Activated CD4-positive, alpha-beta T cell treated with anti-CD3 and anti-CD28 coated beads, Interleukin-2, amount 10 ng/mL, durations not matched to agents 24 days and 14 days (primary cell): ENCODE measurements at places on chromosomes 12 and 14.
A peak's percentile ranks its signal among the peaks of the same experiment; 100 is the strongest.

DNA sequence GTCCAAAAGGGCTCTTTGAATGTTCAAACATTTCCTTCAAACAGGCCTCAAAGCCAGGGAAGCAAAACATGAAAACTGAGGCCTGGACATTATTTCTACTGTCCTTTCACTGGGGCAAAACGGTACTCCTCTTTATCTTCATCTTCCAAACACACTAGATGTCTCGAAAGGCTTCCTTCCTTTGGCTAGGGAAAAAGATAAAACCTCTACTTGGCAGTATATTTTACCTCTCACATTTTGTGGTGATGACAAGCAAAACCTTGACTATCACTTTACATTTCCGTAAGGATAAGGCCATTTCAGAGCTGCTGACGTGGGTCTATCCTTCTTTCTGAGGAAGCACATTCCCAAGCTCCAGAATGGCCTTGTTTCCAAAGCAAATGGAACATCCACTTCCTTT lies 9.9 kb downstream of the STAB2 start:
- no peaks in the 10 kb centered on the region for H3K36me3 ChIP-seq
- H3K27ac ChIP-seq, result no peak overlapping the region
- DNase-seq, result no peak
- peaks cover 5% of the 10 kb centered on the region for H3K27me3 ChIP-seq
- H3K4me3 ChIP-seq, result no peak overlapping the region
- no peaks in the 10 kb centered on the region for H3K4me1 ChIP-seq

DNA sequence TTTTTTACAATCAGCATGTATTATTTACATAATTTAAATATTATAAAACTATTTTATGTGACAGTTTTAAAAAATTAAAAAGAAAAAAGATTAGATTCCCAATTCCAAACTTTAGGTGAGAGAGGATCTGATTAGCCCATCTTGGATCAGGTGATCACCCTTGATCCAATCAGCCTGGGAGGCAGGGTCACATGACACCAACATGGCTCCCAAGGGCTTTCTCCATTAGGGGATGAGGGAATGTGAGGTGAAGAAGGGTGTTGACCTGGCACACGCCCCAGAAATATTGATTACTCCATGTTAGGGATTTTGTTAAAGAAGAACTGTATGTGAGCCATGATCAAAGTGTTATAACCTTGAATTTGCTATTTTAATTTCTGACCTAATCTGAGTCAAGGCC lies 225.4 kb downstream of the RBM19 start:
- no peak overlapping the region for H3K4me3 ChIP-seq
- no peak for DNase-seq
- H3K4me1 ChIP-seq, result no peaks in the 10 kb centered on the region
- H3K27me3 ChIP-seq, result peaks cover 8% of the 10 kb centered on the region
- H3K27ac ChIP-seq, result no peak overlapping the region

GRCh38 chr14:91140672-91141071 lies 26.8 kb downstream of the DGLUCY start:
- no peaks in the 10 kb centered on the region for H3K27me3 ChIP-seq
- H3K27ac ChIP-seq, result peak overlapping the region; percentile 69
- H3K36me3 ChIP-seq, result peaks cover 34% of the 10 kb centered on the region
- peak overlapping the region; percentile 35 for H3K4me3 ChIP-seq
- no peak for DNase-seq

- H3K4me3 ChIP-seq, result peak overlapping the region; percentile 93
- DNase-seq, result no peak
- peaks cover 38% of the 10 kb centered on the region for H3K36me3 ChIP-seq
- H3K27me3 ChIP-seq, result no peaks in the 10 kb centered on the region
- peak overlapping the region; percentile 96 for H3K27ac ChIP-seq
- H3K4me1 ChIP-seq, result peaks cover 27% of the 10 kb centered on the region
Observed at GRCh38 chr14:105399466-105399775, 1.1 kb downstream of the TEX22 start.

DNA sequence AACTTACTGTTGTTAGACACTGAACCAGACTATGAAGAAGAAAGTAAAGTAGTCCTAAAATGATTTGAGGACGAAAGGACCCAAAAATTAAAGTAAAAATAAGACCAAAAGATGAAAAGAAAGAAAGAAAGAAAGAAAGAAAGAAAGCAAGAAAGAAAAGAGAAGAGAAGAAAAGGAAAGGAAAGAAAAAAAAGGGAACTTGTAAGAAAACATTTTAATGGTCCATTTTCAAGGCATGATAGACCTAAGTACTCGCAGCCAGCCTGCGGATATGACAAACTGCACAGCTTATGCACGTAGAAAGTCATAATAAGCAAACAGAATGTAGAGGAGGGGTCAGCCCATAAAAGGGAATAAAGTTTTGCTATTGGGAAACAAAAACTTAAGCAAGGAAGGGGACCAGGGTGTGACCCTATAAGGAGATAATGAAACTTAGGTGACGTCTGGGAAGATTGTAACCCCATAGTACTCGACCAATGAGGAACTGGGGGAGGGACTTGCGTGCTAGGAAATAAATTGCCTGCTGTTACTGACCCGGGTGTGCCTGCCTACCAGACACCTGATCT lies 59.7 kb downstream of the APOBEC1 start:
- peaks cover 15% of the 10 kb centered on the region for H3K4me1 ChIP-seq
- no peak overlapping the region for H3K27ac ChIP-seq
- no peak for DNase-seq
- H3K36me3 ChIP-seq, result no peaks in the 10 kb centered on the region

DNA sequence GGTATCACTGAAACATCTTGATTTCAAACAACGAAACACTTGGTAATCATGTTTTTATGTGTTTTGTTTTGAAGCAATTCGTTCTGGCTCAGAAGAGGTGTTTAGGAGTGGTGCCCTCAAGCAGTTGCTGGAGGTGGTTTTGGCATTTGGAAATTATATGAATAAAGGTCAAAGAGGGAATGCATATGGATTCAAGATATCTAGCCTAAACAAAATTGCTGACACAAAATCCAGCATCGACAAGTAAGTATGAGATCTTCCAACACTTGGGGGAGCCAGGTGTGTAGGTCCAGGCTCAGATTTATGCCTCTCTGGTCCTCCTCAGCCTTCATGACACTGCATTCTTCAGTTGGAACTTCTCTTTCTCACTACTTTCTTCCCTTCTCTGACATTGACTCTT lies 110.1 kb downstream of the GPR135 start:
- H3K4me1 ChIP-seq, result no peaks in the 10 kb centered on the region
- no peak overlapping the region for H3K4me3 ChIP-seq
- no peaks in the 10 kb centered on the region for H3K27me3 ChIP-seq
- no peaks in the 10 kb centered on the region for H3K36me3 ChIP-seq
- H3K27ac ChIP-seq, result no peak overlapping the region

- no peak for DNase-seq
- H3K4me3 ChIP-seq, result no peak overlapping the region
- no peaks in the 10 kb centered on the region for H3K27me3 ChIP-seq
- H3K36me3 ChIP-seq, result no peaks in the 10 kb centered on the region
Observed at GRCh38 chr12:58741226-58741625, 179.1 kb downstream of the LRIG3 start.

GRCh38 chr14:76090616-76091391 lies 60.9 kb upstream of the GPATCH2L start:
- H3K36me3 ChIP-seq, result no peaks in the 10 kb centered on the region
- no peaks in the 10 kb centered on the region for H3K27me3 ChIP-seq
- H3K27ac ChIP-seq, result no peak overlapping the region
- no peaks in the 10 kb centered on the region for H3K4me1 ChIP-seq
- DNase-seq, result no peak

DNA sequence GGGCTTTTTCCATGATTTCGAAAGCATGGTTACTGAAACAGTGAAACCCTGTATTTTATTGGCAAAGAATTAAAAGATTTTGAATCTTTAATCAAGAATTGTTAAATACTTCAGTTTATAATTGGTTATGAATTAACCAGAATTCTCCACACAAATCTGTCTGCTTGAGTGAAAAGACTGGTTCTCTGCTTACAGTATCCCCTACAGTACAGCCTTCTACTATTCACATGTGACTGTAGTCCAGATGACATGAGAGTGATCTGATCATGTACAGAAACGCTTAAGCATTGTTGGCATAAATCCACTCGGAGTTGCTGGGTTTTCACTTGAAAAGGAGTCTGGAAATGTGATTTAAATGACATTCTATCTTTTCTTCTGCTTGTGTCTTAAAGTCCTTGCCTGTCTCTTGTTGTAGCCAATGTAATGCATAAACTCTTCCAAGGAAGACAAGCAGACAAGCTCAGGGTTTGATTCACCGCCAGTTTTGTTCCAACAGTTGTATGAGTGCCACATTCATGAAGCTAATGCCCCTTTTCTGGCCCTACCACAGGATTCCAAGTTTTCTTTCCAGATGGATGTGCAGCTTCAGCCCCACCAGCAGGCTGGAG lies 222.0 kb upstream of the LRIG3 start:
- no peak overlapping the region for H3K27ac ChIP-seq
- H3K4me3 ChIP-seq, result no peak overlapping the region
- DNase-seq, result no peak
- H3K36me3 ChIP-seq, result no peaks in the 10 kb centered on the region
- H3K27me3 ChIP-seq, result no peaks in the 10 kb centered on the region
- H3K4me1 ChIP-seq, result no peaks in the 10 kb centered on the region

DNA sequence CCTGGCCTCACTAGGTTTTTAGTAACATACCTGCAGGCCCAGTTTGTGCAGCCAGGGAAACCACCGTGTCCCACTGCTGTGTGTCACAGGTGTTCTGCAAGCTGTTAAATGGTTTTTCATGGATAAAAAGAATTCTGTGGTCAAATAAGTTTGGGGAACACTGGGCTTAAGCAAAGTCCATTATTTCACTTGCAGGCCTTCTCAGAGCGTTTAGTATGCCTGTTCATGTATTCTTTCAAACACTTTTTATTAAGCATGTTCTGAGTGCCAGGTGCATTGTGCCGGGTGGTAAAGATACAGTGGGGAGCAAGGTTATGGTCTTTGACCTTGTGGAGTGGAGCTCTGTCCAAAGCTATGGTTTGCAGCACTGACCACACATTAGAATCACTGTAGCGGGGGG lies 7.4 kb downstream of the RNFT2 start:
- H3K27ac ChIP-seq, result no peak overlapping the region
- H3K4me3 ChIP-seq, result no peak overlapping the region
- no peaks in the 10 kb centered on the region for H3K36me3 ChIP-seq
- no peaks in the 10 kb centered on the region for H3K4me1 ChIP-seq
- H3K27me3 ChIP-seq, result no peaks in the 10 kb centered on the region
- DNase-seq, result no peak

DNA sequence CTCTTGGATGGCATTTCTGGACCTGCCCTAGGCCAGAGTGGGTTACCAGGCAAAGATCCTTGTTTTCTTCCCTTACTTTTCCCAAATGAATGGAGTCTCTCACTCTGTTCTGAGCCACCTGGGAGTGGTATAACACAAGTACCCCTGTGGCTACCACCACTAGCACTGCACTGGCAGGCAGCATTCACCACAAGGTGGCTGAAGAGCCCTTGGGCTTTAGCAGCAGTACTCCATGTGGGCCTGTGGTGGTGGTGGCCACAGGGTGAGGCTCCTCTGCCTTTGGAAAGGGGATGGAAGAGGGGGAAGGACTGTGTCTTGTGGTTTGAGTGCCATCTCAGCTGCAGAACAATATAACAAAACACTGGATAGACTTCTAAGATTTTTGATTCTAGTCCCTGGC lies 38.1 kb upstream of the LMNTD1 start:
- H3K27ac ChIP-seq, result no peak overlapping the region
- H3K4me1 ChIP-seq, result peaks cover 49% of the 10 kb centered on the region
- no peaks in the 10 kb centered on the region for H3K27me3 ChIP-seq
- DNase-seq, result no peak
- H3K36me3 ChIP-seq, result peaks cover 24% of the 10 kb centered on the region

DNA sequence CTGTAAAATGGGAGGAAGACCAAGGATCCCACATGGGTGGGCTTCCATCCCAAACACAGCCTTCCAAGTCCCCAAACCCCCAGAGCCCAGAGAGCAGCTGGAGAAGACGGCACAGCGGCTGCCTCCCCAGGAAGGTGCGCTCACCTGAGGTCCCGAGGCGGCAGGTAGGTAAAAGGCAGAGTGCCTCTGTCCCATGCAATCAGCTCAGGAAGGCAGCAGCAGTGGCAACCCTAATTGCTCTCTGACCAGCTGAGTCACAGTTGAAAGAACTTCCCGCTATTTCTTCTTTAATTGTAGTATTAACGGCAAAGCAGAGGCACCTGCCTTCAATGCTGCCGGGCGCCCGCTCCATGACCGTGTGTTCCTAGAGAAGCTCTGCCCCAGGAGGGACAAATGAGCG lies 91.1 kb upstream of the BCL11B start:
- no peak overlapping the region for H3K4me3 ChIP-seq
- no peaks in the 10 kb centered on the region for H3K4me1 ChIP-seq
- peaks cover 1% of the 10 kb centered on the region for H3K27me3 ChIP-seq
- no peaks in the 10 kb centered on the region for H3K36me3 ChIP-seq
- no peak overlapping the region for H3K27ac ChIP-seq

- no peak overlapping the region for H3K27ac ChIP-seq
- H3K27me3 ChIP-seq, result no peaks in the 10 kb centered on the region
- H3K36me3 ChIP-seq, result no peaks in the 10 kb centered on the region
- DNase-seq, result no peak
- H3K4me1 ChIP-seq, result no peaks in the 10 kb centered on the region
Observed at GRCh38 chr12:126084480-126084879, 1019.2 kb downstream of the AACS start.

GRCh38 chr12:1845427-1845826 lies 25.1 kb downstream of the LRTM2 start:
- H3K4me1 ChIP-seq, result no peaks in the 10 kb centered on the region
- H3K4me3 ChIP-seq, result no peak overlapping the region

- H3K36me3 ChIP-seq, result peaks cover 25% of the 10 kb centered on the region
- no peak overlapping the region for H3K27ac ChIP-seq
- no peaks in the 10 kb centered on the region for H3K27me3 ChIP-seq
- H3K4me3 ChIP-seq, result no peak overlapping the region
- no peak for DNase-seq
- H3K4me1 ChIP-seq, result peaks cover 83% of the 10 kb centered on the region
Observed at GRCh38 chr14:69631509-69631908, 20.1 kb downstream of the SUSD6 start.

- H3K4me3 ChIP-seq, result no peak overlapping the region
- no peaks in the 10 kb centered on the region for H3K36me3 ChIP-seq
- H3K27me3 ChIP-seq, result peaks cover 3% of the 10 kb centered on the region
- no peaks in the 10 kb centered on the region for H3K4me1 ChIP-seq
- no peak overlapping the region for H3K27ac ChIP-seq
Observed at GRCh38 chr14:35384455-35385041, 20.0 kb downstream of the NFKBIA start.

DNA sequence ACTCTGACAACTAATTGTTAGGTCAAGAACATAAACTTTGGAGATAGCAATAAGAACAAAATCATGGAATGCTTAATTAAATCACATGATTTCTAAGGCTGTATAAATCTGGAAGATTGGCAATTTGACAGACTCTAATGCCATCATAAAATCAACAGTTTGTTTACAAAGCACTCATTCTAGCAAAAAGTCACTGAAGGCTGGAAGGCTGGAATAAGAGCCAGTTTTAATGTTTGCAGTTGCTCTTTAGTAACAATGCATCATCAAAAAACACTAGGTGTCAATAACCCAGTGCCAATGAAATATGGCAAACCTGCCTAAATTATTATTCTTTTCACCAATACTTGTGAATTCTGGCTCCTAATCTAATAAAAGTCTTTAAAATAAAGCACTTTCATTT lies 65.0 kb downstream of the NUMB start:
- no peak for DNase-seq
- no peak overlapping the region for H3K27ac ChIP-seq
- H3K4me3 ChIP-seq, result no peak overlapping the region
- peaks cover 10% of the 10 kb centered on the region for H3K36me3 ChIP-seq

GRCh38 chr14:74658535-74659131 lies 46.6 kb upstream of the LTBP2 start:
- no peak for DNase-seq
- H3K27ac ChIP-seq, result no peak overlapping the region
- H3K27me3 ChIP-seq, result no peaks in the 10 kb centered on the region
- no peaks in the 10 kb centered on the region for H3K4me1 ChIP-seq
- H3K36me3 ChIP-seq, result peaks cover 38% of the 10 kb centered on the region
